GM23248 (cell line): ENCODE measurements at places on chromosomes 5 and 9.

GRCh38 chr5:13276156-13276555, 668.3 kb downstream of the DNAH5 start:
- no peak for DNase-seq

GRCh38 chr5:9653061-9653460, 22.9 kb upstream of the TAS2R1 start:
- DNase-seq: no peak

GRCh38 chr5:93794954-93795353, 53.6 kb upstream of the POU5F2 start:
- DNase-seq: no peak

DNA sequence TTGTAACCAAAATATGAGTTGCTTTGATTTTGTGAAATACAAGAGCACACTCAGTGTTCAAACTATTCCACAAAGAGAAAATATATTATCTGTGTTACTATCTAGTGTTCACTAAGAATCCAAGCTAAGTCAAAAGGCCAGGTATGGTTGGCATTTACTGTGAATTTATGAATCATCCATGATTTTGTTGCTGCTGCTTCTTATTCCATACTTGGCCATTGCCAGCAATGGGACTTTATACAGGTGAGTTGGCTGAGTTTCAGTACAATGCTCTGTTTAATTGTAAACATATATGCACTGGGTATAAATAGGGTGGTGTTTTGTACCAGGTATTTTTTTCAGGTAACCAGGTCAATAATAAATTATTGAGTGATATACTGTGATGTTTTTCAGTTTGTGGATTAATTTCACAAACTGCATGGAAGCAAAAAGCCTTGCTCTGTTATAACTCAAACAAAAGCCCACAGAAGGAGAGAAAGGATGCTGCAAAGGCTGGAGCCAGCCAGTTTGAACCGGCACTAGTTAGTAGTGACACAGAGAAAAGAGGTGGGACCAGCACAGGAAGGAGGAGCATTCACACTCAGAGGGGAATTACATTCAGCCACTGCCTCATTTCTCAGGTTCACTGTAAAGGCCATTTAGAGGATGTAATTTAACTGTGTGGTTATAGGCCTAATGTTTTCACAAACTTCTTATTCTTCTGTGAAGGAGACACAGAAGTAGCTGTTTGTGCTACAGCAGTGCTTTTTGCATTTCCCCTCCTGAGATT, 381.8 kb downstream of the ADGRV1 start:
- DNase-seq: peak; percentile 42

DNA sequence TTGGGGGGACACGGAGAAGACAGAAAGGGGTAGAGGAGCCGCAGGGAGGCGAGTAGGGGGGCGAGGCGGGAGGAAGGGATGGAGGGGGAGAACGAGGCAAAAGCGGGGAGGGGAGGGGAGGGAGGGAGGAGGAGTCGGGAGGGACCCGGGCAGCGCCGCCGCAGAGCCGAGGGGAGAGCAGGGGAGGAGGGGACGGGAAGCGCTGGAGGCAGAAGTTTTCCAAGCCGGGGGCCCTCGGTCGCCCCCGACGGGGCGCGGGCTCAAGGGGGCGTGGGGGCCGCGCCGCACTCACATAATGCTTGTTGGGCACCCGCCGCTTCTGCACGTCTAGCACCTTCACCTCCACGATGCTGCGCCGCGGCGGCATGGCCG, 353 bp downstream of the SH3PXD2B start:
- peak; percentile 61 for DNase-seq

DNA sequence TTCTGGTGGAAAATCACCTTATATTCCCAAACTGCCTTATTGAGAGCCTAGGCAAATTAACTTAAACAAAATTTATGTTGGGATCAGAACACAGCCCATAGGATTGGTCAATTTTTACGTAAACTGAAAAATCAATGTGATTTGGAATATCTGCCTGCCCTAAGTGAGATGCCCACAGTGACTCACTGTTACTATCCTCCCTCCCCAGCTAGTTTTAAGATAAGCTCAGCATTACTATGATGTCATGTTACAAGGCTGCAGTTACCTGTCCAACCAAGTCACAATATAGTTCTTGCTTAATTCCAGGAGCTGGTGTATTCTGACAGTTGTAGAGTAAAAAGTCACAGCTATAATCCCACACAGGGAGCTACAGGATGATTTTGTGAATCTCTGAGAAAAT, 23.1 kb downstream of the SKP1 start:
- no peak for DNase-seq

DNA sequence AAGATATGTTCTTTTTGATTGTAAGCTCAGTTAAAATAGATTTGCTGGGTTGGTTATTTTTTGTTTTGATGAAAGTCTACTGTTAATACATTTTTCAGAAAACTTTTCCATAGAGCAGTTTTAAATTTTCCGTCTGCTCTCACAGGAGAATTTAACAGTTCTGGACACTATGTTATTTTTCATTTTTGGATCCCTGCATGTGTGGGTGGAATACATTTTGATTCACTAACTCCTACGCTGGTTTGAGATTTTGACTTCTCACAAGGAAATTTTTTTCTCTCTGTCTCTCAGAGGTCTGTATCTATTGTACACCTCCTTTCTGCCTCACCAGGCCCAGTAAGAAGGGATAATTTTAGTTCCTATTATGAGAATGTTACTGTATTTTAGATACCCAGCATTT, 502.4 kb downstream of the CDH10 start:
- no peak for DNase-seq

- no peak for DNase-seq
Measured at GRCh38 chr9:78884611-78885150, 587.8 kb downstream of the PSAT1 start.

DNA sequence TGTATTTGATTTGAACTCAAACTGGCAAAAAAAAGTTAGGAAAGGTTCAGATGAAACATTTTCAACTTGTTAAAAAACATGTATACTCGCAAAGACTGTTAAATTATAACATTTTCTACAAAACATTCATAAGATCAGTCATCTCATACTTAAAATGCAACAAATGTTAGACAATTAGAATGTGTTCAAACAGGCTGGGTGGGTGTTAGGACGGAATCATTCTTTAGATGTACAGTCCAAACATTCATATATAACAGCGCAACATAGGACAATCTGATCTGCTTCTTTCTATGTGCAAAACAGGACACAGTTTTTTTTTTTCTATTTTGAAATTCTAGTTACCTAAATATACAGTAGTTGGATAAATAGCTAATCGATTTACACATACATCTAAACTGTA, 22.2 kb downstream of the IL4 start:
- DNase-seq: no peak

- peak; percentile 70 for DNase-seq
Measured at GRCh38 chr9:87327575-87328125, 170.0 kb upstream of the DAPK1 start.

GRCh38 chr9:115195912-115196311, 78.0 kb upstream of the TNC start:
- no peak for DNase-seq

DNA sequence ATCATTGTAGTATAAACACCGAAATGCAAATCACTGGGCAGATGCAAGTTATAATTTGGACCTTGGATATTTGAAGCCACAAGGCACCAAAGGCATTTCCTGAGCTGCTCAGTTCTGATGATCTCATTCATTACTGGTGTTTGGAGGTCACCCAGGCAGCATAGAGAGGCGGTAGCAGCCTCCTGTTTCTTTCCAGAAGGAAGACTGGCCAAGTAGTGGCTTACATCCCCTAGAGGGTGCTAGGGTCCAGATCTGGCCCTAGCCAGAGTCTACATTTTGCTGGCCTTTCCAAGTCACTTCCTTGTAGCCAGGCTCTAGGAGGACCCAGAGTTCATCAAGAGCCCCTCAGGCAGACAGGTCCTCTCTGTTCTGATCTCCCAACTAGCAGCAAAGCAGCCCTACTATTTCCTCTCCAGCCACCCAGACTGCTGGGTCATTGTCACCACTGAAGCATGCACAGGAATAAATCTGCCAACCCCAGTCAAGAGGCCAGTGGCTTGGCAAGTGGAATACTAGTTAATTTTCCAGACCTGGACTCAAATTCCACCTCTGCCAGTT, 33.4 kb upstream of the TTC1 start:
- DNase-seq: peak; percentile 97

DNA sequence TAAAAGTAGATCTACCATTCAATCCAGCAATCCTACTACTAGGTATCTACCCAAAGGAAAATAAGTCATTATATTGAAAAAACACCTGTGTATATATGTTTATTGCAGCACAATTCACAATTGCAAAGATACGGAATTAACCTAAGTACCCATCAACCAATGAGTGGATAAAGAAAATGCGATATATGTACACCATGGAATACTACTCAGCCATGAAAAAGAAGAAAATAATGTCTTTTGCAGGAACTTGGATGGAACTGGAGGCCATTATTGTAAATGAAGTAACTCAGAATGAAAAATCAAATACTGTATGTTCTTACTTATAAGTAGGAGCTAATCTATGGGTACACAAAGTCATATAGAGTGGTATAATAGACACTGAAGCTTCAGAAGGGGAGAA, 63.4 kb upstream of the PITX1 start:
- no peak for DNase-seq

GRCh38 chr9:69893057-69893456, 72.4 kb downstream of the CFAP95 start:
- DNase-seq: no peak

DNA sequence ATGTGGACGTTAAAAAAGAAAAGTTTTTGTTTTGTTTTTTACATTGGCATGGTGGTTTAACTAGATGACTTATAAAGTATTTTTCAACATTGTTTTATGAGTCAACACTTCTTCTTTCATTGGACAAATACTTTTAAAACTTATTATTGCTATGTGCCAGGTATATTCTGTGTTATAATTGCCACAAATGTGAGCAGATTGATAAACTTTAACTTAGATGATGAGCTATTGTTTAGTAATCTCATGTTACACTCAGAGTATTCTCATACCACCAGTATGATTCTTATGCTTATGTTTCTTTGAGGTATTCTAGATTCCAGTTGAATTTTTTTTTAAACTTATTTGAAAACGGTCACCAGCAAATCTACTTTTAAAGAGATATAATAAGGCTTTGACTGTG, 60.3 kb downstream of the RASA1 start:
- DNase-seq: peak; percentile 18

- DNase-seq: no peak
Measured at GRCh38 chr5:1104327-1105006, 7.4 kb downstream of the SLC12A7 start.

- no peak for DNase-seq
Measured at GRCh38 chr9:83599071-83599470, 23.9 kb upstream of the IDNK start.

- no peak for DNase-seq
Measured at GRCh38 chr5:62681117-62681850, 102.7 kb downstream of the LRRC70 start.

DNA sequence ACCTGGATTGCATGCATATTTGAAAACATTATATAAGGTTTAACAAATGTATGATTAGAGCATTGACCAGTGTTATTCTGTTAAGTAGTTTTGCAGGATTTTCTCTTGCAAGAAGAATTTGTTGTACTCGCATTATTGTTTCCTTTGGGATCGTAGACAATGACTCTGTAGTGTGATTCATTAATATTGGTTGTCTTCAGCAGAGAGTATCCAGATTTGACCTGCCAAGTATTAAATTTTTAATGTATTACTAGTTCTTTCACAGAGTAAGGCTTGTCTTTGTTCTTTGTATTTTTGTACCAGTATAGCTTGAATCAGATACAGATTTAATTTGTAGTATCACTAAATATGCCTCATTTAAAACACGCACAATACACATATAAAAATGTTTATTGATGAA, 155.0 kb downstream of the PBX3 start:
- peak; percentile 68 for DNase-seq

DNA sequence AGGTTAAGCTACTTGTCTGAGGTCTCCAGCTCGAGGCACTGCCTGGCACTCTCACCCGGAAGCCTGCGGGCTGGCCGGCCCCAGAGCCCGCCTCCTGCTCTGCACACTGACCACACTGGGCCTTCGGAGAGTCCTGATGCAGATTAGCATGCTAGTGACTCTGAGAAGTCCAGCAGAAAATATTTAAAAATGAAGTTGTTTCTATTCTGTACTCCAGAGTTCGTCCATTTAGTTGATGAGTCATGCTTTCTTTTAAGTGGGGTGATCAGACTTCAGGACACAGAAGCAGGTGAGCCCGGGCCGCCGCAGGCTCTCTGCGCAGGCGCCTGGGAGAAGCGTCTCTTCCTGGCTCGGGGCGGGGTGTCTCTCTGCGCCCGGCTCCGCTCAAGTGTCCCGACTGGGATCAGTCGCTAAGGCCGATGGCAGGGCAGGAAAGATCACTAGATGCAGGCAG, 32.5 kb downstream of the FAM240B start:
- DNase-seq: no peak

- DNase-seq: no peak
Measured at GRCh38 chr5:54829676-54830535, 155.5 kb downstream of the ESM1 start.

DNA sequence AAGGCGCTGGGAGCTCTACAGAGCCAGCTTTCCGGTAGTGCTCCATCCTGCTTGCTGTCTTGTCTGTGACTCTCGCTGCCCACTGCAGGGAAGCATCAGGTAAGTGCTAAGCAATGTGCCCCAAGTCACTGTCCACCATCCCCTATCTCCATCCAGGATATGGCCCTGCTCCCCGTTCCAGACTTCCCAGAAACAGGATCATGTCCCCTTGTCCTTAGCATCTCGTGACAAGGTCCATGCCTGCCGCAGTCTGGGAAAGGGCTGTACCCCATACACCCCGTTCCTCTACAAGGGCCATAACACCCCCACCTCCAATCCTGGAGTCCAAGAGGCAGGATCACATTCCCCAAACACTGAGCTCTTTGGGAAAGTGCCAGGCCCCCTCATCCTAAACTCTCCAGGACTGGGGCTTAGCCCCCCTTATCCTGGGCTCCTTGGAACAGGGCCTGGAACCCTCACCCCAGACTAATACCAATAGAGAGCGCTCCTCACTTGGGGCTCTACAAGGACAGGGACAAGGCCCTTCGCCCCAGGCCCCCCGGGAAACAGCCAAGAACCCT, 566 bp downstream of the RPP25L start:
- peak; percentile 30 for DNase-seq

- DNase-seq: no peak
Measured at GRCh38 chr9:36818965-36819870, 214.8 kb downstream of the PAX5 start.

DNA sequence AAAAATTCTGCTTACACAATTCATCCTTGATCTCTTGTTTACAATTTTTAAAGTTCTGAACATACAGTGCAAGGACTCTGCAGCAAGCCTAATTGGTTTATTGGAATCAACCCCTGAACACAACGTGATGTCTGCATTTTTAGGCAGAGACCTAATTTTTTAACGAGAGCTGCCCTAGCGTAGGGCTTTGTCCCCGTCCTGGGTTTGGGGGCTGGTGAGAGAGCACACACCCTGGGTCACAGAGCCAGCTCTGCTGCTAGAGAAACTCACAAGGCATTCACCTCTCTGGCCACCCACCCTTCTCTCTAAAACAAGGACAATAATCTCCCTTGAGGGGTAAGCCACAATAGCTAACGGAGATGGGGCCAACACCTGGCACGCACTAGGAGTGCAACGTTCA, 28.2 kb downstream of the SH3PXD2B start:
- DNase-seq: no peak

- DNase-seq: peak; percentile 83
Measured at GRCh38 chr5:94618029-94618492, 343 bp downstream of the KIAA0825 start.
